ENCODE measurements at places on chromosomes 6 and 20.

GRCh38 chr6:28496099-28496779, 19.4 kb downstream of the GPX6 start:
- DNase-seq, result no peak

GRCh38 chr6:32906539-32906938, 34.3 kb downstream of the HLA-DMB start:
- no peak for DNase-seq

DNA sequence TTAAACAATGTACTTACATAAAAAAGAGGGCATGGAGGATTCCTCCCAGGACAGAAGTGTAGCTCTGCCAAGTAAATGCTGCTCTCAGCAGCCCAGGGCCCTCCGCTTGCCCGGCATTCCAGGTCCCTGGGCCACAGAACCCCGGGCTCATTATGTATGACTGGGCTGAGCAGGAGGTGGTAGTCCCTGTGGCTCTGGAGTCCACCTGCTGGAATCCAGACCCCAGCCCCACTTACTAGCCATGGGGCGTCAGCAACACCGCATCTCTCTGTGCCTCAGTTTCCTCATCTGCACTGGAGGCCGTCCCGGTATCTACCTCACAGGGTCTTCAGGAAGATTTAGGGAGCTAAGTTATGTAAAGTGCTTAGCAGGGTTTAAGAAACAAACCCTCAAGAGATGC, 55.4 kb downstream of the PSMG4 start:
- DNase-seq, result no peak

DNA sequence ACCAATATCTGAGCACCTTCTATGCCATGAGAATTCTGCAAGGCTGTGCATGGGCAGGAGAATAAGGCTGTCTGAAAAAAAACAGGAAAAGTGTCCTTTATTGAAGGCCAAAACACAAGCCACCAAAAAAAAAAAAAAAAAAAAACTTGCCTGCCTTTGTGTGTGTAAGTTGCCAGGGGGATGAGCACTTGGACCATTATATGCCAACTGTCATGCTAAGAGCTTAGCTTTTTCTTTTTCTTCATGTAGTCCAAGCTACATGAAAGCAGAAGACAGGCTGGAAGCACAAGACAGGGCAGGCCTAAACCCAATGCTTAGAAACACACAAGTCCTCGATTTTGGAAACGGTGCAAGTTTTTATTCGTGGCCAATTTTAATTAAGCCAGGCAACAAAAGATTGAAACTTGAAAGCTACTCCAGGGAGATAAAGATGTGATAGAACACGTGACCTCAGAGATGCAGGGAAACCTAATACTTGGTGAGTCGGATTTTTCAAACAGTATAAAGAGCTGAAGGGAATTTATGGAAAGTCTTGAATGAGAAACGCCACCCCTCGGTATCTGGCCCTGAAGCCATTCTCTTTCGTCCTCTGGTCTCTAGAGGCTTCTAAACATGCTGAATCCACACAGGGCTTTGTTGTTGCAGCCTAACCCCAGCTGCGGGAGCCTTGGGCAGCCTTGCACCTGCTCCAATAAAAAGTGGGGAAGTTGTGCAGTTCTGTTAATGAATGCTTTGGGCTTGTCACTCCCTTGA, 8.6 kb downstream of the BMP7 start:
- no peak for DNase-seq

All from tibial artery (tissue), 4 donors.